Fibroblast of gingiva (primary cell): ENCODE measurements at places on chromosomes 6 and 20.

- DNase-seq, result peak; percentile 30
These were observed 1.3 kb upstream of the LRRC1 start for GRCh38 chr6:53793318-53794136.

DNA sequence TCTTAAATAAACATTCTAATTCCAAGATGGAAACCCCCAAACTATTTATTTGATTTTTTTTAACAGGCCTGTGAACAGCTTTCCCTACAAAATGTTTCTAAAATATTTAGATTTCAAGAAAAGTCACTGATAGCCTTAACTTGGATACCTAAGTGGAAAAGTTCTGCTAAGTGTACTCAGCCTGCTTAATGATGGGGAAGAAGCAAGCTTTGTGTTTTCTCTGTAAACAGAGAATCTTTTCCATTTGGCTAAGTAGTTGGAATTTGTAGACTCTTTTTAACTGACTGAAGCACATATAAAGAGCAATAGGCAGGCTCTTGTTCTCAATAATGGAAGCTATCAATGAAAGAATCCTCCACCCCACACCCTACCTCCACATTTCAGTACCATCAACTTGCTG, 108.2 kb downstream of the KIF6 start:
- DNase-seq, result no peak

DNA sequence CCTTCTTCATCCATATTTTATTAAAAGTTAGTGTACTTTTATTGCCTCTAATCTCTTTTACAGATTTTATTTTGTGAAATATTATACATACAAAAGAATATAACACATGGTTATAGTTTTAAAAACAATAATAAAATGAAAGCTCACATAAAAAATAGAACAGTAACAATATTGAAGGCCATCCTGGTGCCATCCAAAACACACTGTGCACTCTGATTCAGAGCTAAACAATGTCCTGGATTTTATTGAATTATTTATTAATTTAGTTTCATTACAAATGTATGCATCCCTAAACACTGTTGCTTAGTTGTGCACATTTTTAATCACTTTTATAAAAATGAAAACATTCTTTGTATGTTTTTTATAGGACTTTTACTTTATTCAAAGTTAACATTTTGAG, 32.9 kb downstream of the RNF217 start:
- no peak for DNase-seq

- DNase-seq, result peak; percentile 23
These were observed 93.7 kb downstream of the CDS2 start for GRCh38 chr20:5220321-5221060.

- no peak for DNase-seq
These were observed 238.4 kb upstream of the AFDN start for GRCh38 chr6:167588181-167588919.

DNA sequence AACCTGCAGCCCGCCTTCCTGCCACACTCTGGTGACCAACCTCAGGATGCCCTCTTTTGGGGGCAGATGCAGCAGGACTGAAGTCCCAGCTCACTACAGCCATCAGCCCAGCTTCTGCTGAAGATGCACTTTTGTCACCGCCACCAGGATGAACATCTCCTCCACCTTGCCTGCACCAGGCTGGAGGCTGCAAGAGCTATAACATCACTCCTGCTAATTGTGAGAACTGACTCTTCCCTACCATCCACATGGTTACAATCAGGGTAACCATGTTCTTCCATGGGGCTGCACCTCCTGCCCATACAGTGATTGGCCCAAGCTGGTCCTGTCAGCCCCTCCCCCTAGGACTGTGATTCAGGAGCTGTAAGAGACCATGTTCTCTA, 2.0 kb upstream of the ACTL10 start:
- no peak for DNase-seq

DNA sequence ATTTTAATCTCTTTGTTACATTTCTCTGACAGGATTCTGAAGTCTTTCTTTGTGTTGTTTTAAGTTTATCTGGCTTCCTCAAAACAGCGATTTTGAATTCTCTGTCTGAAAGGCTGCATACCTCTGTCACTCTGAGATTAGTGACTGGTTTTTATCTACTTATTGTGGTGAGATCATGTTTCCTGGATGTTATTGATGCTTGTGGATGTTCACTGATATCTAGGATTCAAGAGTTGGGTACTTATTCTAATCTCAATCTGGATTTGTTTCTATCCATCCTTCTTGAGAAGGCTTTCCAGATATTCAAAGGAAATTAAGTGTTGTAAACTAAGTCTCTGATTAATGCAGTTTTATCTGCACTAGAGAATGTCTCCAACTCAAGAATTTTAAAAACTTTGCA, 1076.1 kb upstream of the ADGRB3 start:
- DNase-seq, result no peak

GRCh38 chr20:63409834-63410435, 48.8 kb upstream of the CHRNA4 start:
- DNase-seq, result no peak

DNA sequence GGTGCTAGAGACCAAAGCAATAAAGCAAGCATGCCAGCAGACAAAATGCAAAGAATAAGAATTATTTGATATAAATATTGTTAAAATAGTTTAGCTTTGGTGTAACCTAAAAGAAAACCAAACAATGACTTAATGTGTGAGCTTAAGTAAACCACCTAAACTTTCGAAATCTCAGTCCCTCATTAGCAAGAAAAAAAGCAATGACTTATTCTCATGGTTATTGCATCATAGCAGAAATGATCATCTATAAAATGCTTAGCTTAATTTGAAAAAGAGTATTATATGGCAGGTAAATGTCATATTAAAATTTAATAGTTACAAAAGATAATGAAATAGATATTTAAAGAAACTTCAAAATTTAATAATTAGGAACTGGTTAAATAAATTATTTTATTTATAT, 1395.7 kb upstream of the EYS start:
- DNase-seq, result peak; percentile 3

GRCh38 chr20:57434390-57434700, 43.1 kb downstream of the RBM38 start:
- no peak for DNase-seq

GRCh38 chr6:80771941-80772340, 665.5 kb downstream of the BCKDHB start:
- DNase-seq, result peak; percentile 2

GRCh38 chr6:12572896-12573827, 143.4 kb upstream of the PHACTR1 start:
- DNase-seq, result peak; percentile 49

- DNase-seq, result no peak
These were observed 27.8 kb upstream of the SRPK1 start for GRCh38 chr6:35948725-35949124.

DNA sequence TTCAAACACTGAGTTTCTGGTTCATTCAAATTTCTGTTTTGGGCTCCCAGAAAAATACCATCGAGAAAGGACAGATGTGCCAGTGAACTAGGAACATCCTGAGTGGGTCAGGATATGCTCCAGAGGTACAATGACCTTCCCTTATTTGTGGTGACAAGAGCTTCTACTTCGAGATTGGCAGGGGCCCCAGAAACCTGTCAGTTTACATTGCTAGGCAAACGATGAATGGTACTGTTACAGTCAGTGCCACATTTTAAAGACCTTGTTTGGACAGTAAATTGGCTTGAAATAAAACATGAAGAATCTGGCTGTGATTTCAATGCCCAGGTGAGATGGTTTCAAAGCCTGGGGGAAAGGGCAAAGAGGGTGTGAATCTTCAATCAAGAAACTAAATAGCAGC, 454.5 kb upstream of the ID4 start:
- no peak for DNase-seq

DNA sequence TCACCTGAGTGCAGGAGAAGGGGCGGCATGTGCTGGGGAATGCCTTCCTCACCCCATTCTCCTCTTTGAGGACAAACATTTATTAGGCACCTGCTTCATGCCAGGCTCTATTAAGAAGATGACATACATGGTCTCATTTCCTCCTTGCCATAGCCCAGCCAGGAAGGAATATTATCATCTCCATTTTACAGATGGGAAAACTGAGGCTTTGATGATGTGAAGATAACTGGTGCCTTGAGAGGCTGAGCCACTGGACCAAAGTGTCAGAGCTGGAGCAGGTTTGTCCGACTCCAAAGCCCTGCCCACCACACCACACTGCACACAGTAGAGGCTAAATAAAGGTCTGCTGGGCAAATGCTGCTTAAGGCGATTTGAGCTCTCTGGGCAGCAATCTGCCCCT, 37.2 kb downstream of the FAM110A start:
- no peak for DNase-seq
